ENCODE measurements at places on chromosomes 13 and 19.

DNA sequence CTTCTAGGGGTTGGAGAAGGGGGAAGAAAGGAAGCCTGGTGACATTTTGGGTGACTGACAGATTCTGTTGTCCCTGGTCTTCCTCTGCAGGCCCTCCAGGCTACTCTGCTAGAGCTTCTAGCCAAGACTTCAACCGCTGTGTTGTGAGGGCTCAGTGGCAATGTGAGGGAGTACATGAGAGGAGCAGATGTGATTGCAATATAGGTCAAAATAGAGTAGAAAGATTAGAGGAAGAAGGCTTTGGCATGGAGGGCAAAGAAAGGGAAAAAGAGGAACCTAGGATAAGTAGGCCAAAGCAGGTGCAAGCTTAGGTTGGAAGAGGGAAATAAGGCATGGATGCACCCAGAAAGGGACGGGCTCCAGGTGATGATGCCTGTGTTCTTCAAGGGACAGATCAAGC is 216.9 kb downstream of the RGCC start:
- DNase-seq: no peak

GRCh38 chr13:33260168-33261098 is 25.1 kb downstream of the STARD13 start:
- DNase-seq: no peak

DNA sequence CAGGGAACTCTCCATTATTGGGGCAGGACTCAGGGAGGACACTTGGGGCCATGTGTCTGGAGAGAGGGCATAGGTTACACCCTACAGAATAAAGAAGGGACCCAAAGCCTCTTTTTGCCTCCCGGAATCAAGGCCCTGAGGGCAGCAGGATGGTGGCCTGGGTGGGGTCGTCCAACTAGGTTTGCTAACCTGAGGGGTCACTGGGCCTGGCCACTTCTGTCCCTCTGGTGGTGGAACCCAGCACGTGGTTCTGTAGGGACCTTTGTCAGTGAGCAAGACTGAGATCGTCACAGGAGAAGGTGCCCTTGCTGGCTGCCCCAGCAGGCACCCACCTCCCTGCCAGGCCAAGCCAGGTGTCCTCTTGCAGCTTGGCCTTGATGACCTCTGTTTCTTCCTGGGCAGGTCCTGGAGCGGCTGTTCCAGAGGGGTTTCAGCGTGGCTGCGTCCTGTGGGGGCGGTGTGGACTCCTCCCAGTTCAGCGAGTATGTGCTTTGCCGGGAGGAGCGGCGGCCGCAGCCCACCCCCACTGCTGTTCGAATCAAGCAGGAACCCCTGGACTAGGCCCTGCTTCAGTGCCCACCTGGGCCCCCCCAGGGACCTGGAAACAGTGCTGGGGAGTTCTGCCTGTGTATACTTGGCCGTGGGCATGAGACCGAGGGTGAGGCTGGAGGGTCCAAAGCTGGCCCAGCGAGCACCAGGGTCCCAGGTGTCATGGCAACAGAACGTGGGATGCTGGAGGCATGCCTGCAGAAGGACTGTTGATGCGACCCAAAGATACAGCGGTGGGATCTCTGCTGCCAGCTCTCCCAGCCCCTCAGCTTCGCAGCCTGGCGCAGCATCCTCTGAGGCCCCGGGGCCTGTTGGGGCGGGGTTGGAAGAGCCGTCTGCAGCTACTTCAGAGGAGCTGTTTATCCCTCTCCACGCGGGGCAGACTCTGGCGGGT is 16.0 kb downstream of the KCTD15 start:
- no peak for DNase-seq

- no peak for DNase-seq
These were observed 69.7 kb downstream of the PEX11G start for GRCh38 chr19:7419153-7419552.

DNA sequence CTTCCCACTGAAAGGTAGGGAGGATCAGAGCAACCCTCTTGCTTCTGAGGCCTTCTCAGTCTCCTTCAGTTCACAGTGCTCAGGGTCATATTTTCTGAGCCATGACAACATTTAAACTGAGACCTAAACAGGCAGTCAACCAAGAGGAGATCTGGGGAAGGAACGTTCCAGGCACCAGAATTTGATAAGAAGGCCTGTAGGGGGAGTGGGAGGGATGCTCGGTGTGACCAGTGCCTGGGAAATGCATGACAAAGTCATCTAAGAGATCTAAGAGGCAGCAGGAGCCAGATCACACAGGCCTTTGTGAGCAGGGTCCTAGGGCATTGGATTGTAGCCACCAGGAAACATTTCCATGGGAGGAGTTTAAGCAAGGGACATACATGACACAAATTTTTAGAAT is 71.6 kb downstream of the SHISA2 start:
- DNase-seq: no peak

- no peak for DNase-seq
These were observed 5.2 kb downstream of the PRMT1 start for GRCh38 chr19:49682274-49682673.

DNA sequence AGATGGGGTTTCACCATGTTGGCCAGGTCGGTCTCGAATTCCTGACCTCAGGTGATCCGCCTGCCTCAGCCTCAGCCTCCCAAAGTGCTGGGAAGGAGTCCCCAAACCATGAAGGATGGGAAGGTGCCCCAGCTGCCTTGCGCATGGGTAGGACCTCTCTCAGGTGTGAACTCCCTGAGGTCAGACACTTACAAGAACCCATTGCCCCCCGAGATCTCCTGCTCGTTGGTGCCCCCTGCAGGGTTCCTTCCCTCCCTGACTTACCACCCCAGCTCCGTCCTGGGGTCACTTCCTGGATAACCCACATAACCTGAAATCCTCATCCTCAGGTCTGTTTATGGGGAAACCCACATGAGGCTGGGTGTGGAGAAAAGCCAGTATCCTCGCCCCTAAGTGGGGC is 41.7 kb downstream of the UNC13A start:
- no peak for DNase-seq

DNA sequence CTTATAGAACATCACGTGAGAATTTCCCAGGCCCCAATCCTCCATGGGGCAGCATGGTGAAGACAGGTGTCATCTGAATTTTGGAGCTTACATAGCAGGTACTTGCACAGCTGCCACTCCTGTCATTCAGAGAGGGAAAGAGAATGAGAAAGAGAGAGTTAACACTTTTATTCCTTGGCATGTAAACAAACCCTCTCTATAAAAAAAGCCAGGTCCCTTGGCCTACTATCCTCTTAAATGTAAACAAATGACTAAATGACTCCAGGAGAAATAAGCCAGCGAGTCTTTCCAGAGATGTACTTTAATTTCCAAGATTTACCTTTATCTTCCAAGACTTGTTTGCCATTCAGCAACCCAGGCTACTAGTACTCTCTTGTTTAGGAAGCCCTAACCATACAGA is 195.3 kb upstream of the HTR2A start:
- no peak for DNase-seq

GRCh38 chr13:113979791-113980471 is 6.1 kb upstream of the C13orf46 start:
- DNase-seq: no peak

GRCh38 chr19:55346725-55347441 is 7.2 kb downstream of the KMT5C start:
- DNase-seq: no peak

DNA sequence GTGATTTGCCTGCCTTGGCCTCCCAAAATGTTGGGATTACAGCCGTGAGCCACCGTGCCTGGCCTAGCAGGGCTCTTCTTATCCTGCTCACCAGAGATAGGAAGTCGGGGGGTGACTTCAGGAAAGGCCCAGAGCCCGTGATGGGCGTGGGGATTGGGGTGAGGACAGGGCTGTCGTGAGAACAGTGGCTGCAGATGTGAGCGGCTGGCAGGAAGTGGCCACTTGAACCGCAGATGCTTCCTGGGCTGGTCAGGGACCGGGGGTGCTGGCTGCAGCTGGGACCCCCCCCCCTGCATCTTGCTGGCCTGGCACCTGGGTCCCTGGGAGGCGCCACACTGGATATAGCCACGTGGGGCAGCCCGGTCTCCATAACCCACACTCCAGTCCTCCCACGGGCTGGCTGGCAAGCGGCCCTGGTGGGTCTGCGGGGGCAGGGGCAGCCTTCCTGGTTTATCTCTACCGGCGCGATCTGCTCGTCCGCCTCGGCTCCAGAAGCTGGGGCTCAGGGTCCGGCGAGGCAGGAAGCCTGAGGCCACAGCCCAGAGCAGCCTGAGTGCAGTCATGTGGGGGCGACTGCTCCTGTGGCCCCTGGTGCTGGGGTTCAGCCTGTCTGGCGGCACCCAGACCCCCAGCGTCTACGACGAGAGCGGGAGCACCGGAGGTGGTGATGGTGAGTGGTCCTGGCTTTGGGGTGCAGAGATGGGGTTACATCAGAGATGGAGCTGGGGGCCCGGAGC is at the start of gene F2RL3:
Gene F2RL3 (plus strand): TSS at position 371 of the 737 bp plus-strand sequence. CDS start 191 bp downstream, at position 562.
- no peak for DNase-seq

DNA sequence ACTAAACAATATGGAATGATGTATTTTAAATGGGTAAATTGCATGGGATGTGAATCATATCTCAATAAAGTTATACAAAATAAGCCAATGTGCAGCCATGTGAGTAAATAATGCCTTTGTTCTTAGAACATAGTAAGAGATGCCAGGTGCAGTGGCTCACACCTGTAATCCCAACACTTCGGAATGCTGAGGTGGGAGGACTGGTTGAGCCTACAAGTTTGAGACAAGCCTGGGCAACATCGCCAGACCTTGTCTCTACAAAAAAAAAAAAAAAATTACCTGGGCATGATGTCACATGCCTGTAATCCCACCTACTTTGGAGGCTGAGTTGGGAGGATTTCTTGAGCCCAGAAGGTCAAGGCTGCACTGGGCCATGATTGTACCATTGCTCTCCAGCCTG is 230.7 kb downstream of the RFC3 start:
- DNase-seq: no peak

- DNase-seq: no peak
These were observed 36.9 kb upstream of the GGACT start for GRCh38 chr13:100625447-100625846.

DNA sequence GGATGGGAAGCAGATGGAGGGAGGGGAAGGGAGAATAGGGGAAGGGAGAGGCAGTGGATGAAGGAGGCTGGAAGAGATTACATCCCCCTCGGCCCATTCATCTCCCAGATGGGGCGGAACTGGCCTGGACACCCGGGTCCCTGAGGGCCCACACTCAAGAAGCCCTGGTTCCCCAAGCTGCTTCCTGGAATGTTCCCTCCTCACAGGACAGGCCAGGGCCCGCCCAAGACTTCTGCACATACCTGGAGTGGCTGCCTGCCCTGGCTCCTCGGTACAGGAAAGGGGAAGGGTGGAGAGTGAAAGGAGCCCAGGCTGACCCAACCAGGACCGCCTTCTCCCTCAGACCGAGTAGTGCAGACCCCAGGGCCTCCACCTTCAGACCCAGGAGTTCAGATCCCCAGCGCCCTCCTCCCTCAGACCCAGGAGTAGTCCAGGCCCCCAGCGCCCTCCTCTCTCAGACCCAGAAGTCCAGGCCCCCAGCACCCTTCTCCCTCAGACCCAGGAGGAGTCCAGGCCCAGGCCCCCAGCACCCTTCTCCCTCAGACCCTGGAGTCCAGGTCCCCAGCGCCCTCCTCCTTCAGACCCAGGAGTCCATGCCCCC is 489 bp downstream of the NTF4 start:
- no peak for DNase-seq
